ENCODE measurements at places on chromosomes 1 and 21.

GRCh38 chr1:107666493-107666892 is 298.5 kb downstream of the VAV3 start:
- DNase-seq = no peak

DNA sequence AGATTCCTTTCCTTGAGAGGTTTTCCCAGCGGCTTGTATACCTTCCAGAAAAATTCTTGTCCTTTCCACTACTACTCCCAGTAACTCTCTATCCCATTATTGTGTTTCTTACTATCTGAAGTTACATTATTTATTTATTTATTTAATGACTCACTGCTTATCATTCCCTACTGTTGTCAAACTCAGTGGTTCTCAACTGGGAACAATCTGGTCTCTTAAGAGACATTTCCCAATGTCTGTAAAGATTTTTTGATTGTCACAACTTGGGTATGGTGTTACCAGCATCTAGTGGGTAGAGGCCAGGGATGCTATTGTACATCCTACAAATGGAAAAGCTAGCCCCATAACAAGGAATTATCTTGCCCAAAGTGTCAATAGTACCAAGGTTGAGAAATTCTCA is 771.5 kb upstream of the ADGRL2 start:
- DNase-seq = no peak

DNA sequence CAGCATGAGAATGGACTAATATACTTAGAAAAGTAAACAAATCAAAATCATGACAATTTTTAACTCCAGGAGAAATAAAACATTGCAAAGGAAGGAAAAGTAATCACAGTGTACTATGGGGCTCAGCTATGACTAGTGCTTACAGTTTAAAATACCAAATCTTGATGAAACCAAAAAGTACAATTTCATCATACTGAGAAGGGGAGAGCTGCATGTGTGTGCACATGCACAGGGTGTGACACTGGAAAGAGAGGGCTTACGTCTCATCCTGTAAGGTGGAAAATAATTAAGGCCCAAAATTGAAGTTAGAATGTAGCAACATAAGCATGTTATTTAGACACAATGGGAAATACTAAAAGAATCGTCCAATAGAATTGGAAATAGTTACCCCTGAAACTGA is 64.6 kb downstream of the OMA1 start:
- DNase-seq = no peak

DNA sequence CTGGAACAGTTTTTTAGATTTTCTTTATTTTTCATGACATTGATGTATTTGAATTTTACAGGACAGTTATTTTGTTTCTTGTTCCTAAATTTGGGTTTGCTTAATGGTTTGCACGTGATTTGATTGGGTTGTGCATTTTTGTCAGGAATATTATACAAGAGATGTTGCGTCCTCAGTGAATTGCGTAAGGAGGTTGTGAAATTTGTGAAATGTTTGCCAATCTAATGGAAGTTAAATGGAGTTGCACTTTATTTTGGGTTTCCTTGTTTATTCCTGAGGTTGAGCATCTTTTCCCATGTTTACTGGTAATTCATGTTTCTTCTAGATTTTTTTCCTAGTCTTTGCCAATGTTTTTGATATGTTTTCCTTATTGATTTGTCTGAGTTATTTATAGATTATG is 19.9 kb downstream of the ZNF648 start:
- no peak for DNase-seq

DNA sequence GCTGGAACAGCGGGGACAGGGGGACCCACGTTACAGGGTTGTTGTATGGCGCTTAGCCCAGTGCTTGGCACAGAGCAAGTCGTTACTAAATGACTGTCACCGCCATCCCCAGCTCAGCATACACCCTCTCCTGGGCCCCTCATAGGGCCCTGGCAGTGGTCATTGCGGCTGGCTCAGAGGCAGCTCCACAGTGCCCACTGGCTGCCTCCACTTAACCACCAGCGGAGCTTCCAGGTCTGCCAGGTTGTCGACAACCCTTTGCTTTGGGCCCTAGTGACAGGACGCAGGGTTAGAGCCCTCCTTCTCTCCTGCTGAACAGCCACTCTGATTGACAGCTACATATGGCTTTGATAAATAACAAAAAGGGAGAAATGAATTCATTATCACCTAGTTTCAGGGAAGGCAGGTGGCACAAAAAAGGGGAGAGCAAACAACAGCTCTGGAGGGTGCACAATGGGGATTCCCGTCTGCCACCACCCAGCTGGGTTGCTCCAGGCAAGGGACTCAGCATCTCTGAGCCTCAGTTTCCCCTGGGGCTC is 4.8 kb downstream of the EFHD2 start:
- no peak for DNase-seq

DNA sequence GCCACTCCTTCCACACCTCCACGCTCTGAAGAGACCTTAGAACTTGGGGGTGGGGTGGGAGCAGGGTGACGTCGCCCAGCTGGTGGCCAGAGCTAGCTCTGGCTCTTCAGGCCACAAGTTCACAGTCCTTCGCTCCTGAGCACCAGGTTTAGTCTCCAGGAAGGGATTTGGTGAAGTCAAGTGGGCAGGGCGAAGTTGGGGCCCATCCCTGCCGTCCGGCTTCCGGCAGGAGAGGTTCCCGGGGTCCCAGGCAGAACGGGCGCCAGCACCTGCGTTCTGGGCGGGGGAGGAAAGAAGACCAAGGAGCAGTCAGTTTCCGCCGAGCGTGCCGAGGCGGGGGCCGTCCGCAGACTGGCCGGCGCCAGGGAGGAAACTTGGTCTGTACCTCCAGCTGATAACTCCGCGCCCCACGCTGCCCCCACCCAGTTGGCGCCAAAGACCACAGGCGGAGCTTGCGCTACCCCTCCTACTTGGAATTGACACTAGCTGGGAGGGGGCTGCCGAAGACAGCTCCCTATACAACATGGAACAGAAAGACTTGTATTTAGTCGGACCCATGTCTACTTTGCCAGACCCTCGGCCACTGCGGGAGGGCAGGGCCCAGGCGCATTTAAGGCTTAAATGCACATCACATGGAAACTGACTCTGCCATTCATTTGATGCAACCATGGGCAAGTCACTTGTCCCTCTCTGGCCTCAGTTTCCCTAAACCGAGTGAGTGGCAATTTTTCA is 995 bp downstream of the ID3 start:
- no peak for DNase-seq

GRCh38 chr1:154155251-154155650 is 378 bp upstream of the NUP210L start:
- DNase-seq = no peak

GRCh38 chr1:94989398-94989797 is 62.5 kb upstream of the CNN3 start:
- DNase-seq = no peak

DNA sequence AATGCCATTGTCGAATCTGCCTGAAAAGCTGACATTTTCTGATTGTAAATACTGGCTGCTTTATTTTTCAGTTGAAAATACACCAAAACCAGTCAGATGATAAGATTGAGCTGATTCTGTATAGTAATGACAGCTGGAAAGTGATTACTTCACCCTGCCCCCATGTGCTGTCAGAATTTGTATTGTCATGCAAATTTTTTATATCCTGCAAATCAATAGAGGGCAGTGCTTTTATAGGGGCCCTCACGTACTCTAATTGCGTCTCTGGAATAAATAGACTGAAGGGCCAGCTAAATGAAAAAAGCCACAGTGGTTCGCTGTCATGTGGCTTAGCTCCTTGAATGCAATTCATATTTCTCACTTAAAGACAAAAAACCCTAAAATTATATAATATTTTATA is 208.6 kb downstream of the LHX8 start:
- DNase-seq = no peak

- DNase-seq = no peak
Observed at GRCh38 chr1:33943978-33944377, 80.1 kb downstream of the HMGB4 start.

GRCh38 chr1:228809621-228810394 is 74.5 kb downstream of the RHOU start:
- no peak for DNase-seq

DNA sequence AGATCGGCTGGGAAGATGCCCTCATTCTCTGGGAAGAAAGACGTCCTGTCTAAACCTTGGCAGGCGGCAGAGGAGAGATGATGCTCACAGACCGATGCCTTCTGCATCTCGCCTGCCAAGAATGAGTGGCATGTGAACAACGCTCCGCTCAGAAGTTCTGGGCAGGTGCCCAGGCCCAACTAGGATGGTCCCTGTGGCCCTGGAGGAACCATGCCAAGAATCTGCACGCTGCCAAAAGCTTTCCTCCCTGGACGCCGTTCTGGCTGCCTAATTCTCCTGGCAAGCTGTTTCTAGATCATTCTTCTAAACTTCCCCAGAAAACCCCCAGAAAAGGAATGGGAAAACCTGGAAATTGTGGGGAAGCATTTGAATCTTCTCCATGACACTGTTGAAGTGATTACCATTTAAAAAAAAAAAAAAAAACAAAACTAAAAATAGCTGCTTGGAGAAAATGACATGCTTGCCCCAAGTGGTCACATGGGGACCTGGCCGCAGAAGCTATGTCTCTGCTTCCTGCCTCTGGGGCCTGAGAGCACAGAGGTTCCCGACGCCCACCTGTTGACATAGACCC is 440.9 kb downstream of the PRDM2 start:
- no peak for DNase-seq

- DNase-seq = no peak
Observed at GRCh38 chr1:156807627-156808026, 9.0 kb downstream of the SH2D2A start.

- no peak for DNase-seq
Observed at GRCh38 chr1:47853852-47854251, 143.3 kb downstream of the TRABD2B start.

GRCh38 chr1:162297208-162297607 is 79.4 kb downstream of the SPATA46 start:
- no peak for DNase-seq

DNA sequence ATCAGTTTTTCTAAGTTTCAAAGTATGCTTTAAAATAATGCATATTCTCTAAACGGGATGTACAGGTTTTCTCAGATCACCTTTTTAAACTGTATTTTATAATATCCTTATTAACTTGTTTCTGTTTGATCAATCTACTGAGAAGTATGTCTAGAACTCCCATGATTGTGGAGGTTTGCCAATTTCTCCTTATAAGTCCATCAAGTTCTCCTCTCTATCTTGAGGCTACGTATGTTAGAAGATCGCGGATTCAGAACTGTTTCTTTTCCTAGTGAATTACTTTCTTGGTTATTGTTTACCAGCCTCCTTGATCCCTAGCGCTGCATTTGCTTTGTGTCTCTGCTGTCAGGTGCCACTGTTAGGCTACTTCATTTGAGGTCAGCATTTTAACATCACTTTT is 89.2 kb downstream of the NPHP4 start:
- no peak for DNase-seq

GRCh38 chr1:198577444-198577843 is 37.0 kb upstream of the ATP6V1G3 start:
- no peak for DNase-seq

GRCh38 chr1:92310185-92310597 is 11.3 kb downstream of the RPAP2 start:
- DNase-seq = no peak

- no peak for DNase-seq
Observed at GRCh38 chr1:227449741-227450441, 113.5 kb upstream of the ZNF678 start.

- DNase-seq = no peak
Observed at GRCh38 chr21:25818551-25818950, 83.8 kb downstream of the GABPA start.

DNA sequence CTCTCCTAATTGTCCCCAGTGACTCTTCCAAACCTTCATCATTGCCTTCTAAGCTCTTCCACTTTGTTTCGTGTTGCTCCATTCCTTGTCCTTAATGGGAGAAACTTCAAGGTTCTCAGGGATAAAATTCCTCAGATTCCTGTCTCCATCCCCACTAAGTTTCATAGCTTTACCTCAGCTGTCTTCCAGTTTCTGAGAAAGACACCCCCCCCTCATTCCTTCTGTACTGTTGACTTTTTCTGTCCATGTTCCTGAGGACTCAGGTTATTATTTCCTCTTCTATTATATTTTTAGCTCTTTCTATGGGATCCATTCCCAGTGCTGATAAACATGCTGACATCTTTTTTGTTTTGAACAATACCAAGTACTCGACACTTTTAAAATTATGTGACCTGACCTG is 215.3 kb upstream of the PTGFR start:
- DNase-seq = no peak

DNA sequence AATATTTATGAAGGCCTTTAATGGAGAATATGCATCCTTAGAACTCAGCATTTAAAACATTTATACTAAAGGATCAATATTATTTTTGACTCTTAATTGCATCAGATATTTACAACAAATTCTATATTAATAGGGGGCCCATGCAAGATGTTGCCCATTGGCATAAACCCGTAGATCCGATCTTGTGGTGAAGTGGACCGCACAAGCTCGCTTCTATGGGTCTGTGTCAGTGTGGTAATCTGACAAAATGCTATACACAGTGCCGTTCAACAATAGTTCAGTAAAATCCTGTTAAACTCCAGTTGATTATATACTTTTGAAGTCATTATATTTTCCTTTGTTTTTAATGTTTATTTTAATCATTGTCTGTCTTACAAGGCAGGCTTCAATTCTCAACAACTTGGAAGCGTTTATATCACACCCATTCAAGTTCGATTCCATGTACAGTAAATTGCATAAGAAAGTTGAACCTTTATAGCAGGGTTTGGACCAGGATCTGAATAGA is 809.2 kb downstream of the USP25 start:
- DNase-seq = no peak

GRCh38 chr1:38804062-38804886 is 55.3 kb downstream of the RRAGC start:
- DNase-seq = no peak

DNA sequence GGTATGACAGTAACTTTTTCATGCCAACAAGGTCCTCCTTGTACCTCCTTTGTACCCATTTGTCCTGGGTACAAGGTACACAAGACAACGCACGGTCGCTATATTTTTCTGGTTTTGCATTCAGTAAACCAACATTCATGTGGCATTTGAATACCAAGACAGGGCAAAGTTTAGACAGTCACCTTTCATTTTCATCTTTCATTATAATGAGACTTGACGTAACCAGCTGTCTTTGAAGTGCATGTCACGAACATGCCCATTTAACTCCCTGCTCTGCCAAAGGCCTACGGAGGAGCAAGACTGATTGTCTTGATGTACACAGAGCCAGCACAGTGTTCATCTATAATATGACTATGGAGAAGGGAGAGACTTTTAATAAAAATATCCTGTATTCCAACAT is 91.0 kb downstream of the SETD4 start:
- DNase-seq = no peak

- no peak for DNase-seq
Observed at GRCh38 chr1:186616511-186616910, 63.7 kb downstream of the PTGS2 start.

DNA sequence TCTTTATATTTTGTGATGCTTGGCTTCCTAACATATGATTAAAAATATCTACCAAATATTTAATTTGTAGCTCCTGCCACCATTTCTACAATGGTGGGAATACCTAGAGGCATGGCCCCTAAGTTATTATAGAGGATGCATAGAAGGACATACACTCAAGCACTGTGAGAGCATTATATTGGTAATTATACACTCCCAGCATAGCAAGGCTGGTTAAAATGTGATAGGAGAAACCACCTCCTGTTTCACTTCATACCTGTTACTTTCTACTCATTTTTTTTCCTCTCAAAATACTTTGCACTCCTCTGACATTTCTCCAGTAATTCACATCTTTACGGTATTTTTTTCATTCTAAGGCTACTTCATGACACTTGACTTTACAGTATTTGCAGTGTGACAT is 92.9 kb downstream of the HS2ST1 start:
- no peak for DNase-seq

Measured in activated naive CD4-positive, alpha-beta T cell (primary cell).